ENCODE measurements at places on chromosomes 4 and X. TPM values are rescaled to one million over a fixed set of nuclear protein-coding genes. Genes with fewer than 3 reads are reported as not detected.

PCSK1N gene
- 6.9 TPM for polyA plus RNA-seq

NHSL2 gene
- 9.7 TPM for polyA plus RNA-seq

KLHL13 gene
- polyA plus RNA-seq = 21.5 TPM

GRPEL1 gene
- polyA plus RNA-seq = 27.7 TPM

UGDH gene
- polyA plus RNA-seq = 23.7 TPM

XKRX gene
- 0.30 TPM for polyA plus RNA-seq

NALF2 gene
- polyA plus RNA-seq = 0.13 TPM

TLR2 gene
- 10.4 TPM for polyA plus RNA-seq

SMIM31 gene
- polyA plus RNA-seq = 0.09 TPM

IQCM gene
- polyA plus RNA-seq = not detected

GATA1 gene
- polyA plus RNA-seq = 0.34 TPM

ASMT gene
- polyA plus RNA-seq = 0.15 TPM

SATL1 gene
- not detected for polyA plus RNA-seq

FGFR3 gene
- polyA plus RNA-seq = 12.3 TPM

NPY1R gene
- 1.1 TPM for polyA plus RNA-seq

SYTL4 gene
- 12.5 TPM for polyA plus RNA-seq

CTSO gene
- polyA plus RNA-seq = 23.8 TPM

SUPT20HL1 gene
- 0.04 TPM for polyA plus RNA-seq

CLNK gene
- polyA plus RNA-seq = 0.15 TPM

NEUROG2 gene
- polyA plus RNA-seq = not detected

TMEM271 gene
- not detected for polyA plus RNA-seq

VCX3B gene
- not detected for polyA plus RNA-seq

PHEX gene
- polyA plus RNA-seq = 0.10 TPM

GAGE12F gene
- not detected for polyA plus RNA-seq

HPF1 gene
- 26.3 TPM for polyA plus RNA-seq

CITED1 gene
- polyA plus RNA-seq = 0.56 TPM

CPLX1 gene
- 3.6 TPM for polyA plus RNA-seq

DKC1 gene
- 26.3 TPM for polyA plus RNA-seq

RASSF6 gene
- 2.7 TPM for polyA plus RNA-seq

RNF128 gene
- polyA plus RNA-seq = 5.6 TPM

TMEM144 gene
- 2.1 TPM for polyA plus RNA-seq

CSAG3 gene
- not detected for polyA plus RNA-seq

MAGEA4 gene
- polyA plus RNA-seq = not detected
